ENCODE measurements at places on chromosomes 7 and 10.

DNA sequence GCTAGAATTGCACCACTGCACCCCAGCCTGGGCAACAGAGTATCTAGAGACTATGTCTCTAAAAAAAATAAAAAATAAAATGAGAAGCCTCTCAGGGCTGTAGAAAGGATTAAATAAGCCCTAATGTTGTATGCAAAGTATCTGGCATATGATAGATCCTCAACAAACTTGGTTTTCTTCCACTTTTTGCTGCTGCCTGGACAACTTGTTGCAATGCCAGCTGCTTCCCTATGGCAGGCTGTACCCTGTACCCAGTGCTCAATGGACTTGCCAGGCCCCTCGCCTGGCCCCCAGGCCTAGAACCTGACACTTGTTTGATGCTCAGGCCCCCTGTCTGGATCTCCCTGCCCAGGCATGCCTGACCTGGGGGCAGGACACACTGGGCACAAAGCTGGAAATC lies 28.5 kb upstream of the CDH23 start:
- DNase-seq, result no peak

DNA sequence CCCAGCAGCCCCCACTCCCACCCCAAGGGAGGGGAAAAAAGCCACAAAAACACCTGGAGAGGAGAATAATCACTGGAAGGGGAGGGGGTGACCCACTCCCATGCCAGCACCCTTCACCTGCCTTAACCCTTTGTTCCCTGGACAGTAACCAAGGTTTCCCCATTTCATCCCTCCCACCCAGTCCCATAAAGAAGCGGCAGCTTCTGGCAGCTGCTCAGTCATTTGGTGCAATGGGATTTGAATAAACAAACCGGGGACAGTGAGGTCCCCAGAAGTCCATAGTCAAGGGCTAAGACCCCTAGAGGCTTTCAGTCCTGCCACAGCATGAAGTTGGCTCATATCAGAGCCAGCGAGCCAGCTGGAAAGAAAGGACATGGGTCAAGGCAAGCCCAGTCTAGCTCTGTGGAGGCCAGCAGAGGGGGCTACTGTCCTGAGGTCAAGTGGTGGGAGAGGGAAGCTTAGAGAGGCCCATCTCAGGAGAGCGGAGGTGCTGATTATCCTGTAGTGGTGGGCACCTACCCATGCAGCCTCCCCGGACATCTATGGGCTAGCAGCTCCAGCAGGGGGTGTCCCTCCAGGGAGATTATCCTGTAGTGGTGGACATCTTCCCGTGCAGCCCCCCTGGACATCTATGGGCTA lies 58.9 kb upstream of the LBX1 start:
- no peak for DNase-seq

GRCh38 chr7:131026297-131027000 lies 292.4 kb upstream of the KLF14 start:
- no peak for DNase-seq

DNA sequence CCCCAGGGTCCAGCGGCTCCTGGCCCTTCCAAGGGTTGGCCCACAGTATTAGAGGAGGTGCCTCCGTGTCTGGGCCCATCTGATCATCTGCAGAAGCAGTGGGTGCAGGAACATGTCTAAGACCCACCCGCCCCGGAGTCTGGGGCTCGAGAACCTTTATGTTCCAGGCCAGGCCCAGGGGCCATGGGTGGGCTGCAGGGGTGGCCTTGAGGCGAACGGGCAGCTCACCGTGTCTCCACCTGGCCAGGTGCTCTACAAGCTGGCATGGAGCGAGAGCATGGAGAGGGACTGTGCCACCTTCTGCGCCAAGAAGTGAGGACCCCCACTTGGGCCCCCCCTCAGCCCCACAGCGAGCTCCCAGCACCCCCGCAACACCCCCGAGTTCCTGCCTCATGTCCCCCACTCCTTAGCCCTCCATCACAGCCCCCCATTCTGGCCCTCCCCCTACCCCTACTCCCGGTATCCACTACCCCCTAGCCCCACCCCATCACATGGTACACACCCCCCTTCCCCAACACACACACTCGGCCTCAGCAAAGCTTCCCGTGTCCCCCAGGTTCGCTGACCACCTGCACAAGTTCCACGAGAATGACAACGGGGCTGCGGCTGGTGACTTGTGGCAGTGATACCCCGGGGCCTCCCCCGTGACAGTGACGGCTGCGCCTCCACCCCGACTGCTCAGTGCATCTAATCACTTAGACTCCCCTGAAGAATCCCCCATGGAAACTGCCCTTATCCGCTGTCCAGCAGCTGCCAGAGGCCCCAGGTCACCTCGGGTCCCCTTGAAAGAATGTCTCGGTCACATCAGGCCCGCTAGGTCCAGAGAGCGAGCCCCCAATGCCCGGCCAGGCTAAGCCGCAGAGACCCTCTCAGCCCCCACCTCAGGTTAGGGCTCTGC lies 4.0 kb upstream of the SH2B2 start:
- DNase-seq, result no peak

DNA sequence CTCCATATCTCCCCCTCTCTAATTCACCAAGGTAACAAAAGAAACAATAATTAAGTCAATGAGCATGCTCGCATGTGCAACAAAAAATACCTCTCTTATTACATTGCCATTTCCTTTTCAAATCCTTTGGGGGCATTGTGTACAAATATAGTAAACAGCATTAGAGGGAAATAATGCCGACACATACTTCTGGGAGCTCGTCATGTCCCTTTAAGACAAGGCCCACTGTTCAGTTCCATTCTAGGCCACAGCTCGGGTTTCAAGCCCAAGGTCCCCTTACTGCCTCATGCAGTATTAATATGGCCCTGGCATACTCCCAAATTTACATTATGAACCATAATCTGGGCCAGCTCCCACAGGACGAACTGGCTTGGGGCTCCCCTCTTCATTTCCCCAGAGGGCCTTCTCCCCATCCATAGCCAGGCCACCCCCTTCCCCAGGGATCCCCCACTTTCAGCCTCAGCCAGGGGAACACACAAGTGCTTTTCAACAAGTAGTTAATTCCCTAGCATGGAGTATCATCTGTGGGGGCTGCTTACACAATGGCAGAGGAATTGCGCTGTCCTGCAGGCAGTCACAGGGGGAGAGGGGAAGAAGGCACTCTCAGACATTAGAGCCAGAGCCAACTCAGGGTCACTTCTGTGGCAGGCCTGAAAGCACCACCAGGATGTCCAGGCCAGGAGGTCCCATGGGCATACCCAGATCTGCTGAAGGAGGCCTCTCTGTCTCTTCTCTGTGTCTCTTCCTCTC lies 110.6 kb downstream of the KCNMA1 start:
- DNase-seq, result no peak

DNA sequence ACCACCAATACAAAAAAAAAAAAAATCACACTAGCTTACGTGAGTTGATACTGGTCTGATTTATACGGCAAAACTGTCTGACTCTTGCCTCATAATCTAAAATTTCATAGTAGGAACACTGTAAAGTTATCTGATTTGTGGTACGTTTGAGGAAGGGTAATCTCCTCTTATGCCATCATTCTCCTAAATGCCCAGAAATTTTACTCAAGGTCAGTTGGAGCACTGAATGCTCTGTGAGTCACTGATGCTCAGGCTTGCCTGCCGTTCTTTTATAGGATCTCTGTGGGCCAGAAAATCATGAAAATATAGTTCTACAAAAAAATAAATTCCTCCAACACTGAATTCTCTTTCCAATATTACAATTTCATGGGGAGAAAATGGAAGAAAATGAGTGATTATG lies 135.7 kb downstream of the PDE1C start:
- no peak for DNase-seq

DNA sequence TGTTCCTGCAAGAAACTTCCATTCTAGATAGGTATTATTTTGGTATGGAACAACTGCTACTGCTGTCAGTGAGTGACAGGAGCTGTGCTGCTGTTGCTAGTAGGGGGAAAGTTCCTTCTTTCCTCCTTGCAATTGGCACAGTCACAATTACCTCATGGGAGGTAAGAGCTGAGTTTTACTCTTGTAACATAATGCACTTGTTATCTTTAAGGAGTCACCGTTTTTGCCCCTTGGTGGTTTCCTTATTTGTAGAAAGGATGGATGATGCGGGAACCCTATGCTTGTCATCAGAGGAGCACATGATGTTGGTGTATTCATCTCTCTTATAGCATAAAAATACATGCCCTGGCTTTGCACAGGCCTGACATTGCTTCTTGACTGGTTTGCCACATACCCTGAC lies 234.7 kb upstream of the NPY start:
- no peak for DNase-seq

DNA sequence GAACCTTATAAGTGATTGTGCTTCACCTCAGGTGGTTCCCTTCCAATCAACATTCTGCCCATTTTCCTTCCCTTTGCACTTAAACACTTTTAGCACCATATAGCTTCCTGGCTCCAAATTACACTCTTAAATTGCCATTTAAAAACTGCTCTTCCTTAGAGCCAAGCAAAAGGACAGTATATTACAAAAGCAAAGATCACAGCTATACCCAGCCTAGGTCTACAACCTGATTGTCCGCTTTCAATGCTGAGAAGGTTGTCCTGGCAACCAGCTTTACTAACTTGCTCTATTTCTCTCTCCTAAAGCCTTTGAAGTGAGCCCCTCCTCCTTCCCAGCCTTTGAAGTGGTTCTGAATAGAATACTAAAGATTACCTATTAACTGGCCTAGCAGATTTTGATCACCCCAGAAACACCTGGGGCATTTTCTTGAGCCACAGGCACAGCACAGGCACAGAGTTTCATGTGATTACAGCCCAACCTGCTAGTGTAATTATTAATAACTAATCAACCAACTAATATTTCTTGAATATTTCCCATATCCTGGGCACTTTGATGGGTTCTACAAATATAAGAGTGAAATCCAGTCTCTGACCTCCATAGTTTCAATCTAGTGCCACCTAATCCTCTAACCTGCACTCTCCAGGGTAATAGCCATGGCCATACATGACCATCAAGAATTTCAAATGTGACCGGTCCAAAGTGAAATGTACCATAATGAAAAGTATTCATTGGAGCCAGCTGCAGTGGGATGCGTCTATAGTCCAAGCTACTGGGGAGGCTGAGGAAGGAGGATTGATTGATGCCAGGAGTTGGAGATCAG lies 63.6 kb upstream of the TRIM24 start:
- DNase-seq, result no peak

GRCh38 chr10:62643606-62644587 lies 160.6 kb upstream of the ADO start:
- DNase-seq, result no peak

GRCh38 chr7:116455009-116455408 lies 44.5 kb upstream of the CAV2 start:
- no peak for DNase-seq

- DNase-seq, result no peak
Observed at GRCh38 chr7:104174798-104175197, 33.0 kb downstream of the ORC5 start.

DNA sequence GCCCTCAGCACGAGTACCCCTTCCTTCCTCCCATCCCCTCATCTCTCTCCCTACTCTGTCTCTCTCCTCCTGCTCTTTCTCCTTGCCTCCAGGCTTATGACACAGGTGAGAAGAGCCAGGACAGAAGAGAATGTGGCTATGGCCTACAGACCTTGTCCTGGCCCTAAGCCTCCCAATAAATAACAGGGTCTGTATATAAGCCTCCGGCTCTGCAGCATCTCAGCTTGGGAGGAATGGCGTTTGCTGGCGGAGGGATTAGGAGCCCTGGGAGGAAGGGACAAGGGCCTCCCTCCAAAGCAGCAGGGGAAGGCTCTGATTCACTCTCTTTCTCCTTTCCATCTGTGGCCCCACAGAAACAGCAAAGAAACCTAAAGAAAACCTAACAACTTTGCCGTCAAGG lies 45.8 kb downstream of the COL13A1 start:
- DNase-seq, result no peak

DNA sequence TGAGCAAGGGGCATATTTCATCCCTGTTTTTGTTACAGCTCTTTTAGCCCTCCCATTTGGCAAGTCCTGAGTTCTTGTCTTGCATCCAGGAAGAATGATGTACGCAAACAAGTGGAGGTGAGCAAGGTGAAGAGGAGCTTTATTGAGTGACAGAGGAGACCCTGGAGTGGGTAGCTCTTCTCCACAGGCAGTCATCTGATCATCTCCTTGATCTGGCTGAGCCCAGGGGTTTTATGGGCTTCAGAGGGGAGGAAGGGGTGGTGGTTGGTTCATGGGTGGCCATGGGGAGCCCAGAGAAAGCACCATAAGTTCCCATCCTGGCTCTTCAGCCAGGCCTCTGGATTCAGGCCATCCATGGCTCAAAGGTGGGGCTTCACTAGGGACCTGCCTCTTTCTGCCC lies 21.9 kb downstream of the STEAP1 start:
- DNase-seq, result no peak

DNA sequence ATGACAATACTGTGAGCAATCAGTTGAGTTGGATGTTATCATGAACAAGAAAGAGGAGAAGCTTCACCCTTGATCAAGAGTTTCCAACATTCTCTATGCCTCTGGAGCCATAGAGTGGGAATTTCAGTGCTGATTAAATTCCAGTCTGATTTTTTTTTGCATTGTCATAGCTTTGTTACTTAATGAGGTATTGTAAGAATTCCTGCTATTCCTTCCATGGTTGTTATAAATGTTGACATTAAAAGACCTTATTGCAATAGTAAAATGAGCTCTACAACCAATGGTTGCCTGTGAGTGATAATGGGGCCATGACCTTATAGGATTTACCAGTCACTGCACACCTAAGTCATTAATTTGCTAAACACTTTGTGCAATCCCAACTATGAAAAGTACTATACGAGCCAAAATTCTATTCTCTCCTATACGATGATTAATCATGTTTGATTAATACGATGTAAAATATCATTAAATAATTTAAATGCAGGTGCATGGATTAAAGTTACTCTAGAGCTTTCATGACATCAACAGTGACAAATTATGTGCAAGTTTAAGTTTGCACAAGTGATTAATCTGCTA lies 353.2 kb upstream of the KLF6 start:
- DNase-seq, result no peak

DNA sequence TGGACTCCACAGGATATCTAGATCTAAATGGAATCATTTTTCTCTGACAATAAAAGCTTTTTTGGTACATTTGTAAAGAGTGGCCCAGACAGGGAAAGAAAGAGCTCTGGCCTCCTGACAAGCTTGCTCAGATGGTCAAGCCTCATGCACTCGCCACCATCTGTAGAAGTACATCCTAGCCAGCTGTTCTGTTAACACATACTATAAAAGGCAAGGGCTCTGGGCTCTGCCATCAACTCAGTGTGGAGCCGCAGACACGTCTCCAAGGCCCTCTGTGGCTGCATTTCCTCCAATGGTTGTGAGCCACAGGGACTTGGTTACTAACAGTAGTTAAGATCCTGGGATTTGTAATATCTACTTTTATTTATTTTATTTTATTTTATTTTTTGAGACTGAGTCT lies 70.8 kb upstream of the KDM7A start:
- DNase-seq, result no peak

DNA sequence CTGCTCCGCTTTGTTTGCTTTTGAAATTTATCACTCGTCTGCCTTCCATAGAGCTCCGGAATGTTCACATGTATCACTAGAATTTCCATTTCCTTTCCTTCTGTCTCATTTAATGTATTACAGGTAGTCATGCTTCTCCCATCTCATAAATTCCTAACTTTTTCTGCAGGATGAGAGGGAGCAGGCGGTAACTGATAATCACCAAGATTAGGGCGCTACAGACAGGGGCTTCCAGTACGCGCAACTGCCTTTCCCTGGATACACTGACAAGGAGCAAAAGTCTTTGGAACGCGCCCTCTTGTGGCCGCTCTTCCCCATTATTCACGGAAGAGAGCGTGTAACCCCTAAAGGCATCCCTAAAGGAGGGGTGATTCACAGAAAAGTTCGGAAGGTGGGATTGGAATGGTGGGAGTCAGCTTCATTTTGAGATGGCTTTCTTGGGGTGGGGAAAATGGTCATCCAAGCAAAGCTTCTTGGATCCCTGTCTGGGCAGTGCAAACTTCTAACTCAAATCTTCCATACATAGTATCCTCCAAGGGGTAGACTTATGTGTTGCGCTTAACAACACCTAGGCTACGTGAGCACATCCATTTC lies 6.5 kb downstream of the INHBA start:
- no peak for DNase-seq

All from CD4-positive, alpha-beta T cell treated with Interleukin-21 for 1 hour (primary cell).